ENCODE measurements at places on chromosomes 5 and 9. TPM values are rescaled to one million over a fixed set of nuclear protein-coding genes. Genes with fewer than 3 reads are reported as not detected.

DNA sequence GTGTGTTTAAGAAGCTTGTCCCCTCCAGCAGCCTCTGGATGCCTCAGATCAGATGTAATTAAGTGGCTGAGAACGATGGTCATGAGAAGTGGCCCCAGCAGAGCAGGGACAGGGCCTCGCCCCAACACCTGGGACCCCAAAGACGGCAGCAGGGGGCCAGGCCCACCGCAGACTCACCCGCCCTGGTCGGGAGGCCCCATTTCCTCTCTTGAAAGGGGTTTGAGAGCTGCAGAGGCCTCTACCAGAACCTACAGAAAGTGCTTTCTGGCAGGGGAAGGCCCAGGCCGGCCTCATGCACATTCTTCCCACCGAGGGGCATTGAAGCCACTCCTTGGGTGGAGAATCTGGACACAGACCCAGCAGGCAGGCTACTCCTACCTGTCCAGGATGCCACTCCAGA, 85.2 kb upstream of the FCN2 start:
- no peak for DNase-seq

DNA sequence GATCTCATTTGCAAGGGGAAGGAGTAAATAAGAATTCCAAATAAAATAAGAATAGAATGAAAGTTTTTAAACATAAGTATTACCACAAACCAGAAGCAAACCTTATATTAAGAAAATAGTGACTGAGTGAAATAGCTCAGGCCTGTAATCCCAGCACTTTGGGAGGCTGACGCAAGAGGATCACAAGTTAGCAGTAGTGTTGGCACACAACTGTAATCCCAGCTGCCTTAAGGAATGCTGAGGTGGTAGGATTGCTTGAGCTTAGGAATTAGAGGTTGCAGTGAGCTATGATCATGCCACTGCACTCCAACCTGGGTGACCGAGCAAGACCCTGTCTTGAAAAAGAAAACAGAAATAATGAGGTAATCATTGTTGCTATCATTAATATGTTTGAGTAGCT, 47.0 kb downstream of the APC start:
- DNase-seq = no peak

- no peak for DNase-seq
These were observed 112.5 kb downstream of the TENT4A start for GRCh38 chr5:6825678-6826244.

GRCh38 chr5:126369083-126369482, 54.1 kb upstream of the GRAMD2B start:
- no peak for DNase-seq

DNA sequence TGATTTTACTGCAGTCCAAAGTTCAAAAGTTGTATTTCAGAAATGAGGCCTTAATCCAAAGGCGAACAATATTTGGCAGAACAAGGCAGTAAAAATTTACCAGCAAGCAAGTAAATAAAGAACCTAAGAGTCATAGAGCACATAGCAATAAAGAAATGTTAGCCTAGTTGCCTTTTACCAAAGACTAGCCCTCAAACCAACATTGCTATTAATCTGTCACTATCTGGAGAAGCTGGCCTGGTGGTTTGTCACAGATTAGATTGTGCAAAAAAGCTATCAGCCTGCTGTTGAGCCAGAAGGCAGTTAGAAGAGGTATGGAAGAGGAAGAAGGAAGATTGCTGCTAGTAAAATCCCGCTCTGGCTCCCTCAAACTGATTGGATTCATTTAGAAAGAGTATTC, 304.7 kb upstream of the KLF4 start:
- no peak for DNase-seq

DNA sequence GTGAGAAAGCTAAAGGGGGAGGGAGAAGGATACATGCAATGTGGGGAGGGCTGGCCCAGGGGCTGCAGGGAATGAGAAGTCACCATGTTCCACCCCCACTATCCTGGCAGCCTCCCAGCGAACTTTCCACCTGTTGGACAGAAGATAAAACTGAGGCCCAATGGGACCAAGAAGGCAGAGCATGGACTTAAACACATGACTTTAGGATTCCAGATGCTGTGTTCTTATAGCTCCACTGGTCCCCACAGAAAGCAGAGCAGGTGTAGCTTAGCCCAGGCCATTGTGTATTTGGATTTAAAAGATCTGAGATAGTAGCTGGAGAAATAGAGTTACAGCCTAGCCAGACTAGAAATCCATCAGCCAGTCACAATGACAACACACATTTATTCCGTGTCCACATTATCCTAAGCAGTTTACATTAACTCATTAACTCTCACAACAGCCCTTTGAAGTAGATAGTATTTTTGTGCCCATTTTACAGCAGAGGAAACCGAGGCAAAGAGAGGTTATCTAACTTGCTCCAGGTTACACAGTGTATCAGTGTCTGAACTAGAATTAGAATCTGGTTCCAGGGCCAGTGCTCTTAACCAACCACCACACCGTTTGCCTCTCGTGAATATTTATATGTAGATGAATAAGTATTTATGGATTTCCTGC, 121.0 kb downstream of the RGS3 start:
- no peak for DNase-seq

- DNase-seq = no peak
These were observed 316.5 kb downstream of the ICE1 start for GRCh38 chr5:5738797-5739489.

GRCh38 chr5:144485540-144485939, 314.9 kb downstream of the KCTD16 start:
- DNase-seq = no peak

- DNase-seq = no peak
These were observed 37.9 kb downstream of the MED27 start for GRCh38 chr9:132041798-132042197.

DNA sequence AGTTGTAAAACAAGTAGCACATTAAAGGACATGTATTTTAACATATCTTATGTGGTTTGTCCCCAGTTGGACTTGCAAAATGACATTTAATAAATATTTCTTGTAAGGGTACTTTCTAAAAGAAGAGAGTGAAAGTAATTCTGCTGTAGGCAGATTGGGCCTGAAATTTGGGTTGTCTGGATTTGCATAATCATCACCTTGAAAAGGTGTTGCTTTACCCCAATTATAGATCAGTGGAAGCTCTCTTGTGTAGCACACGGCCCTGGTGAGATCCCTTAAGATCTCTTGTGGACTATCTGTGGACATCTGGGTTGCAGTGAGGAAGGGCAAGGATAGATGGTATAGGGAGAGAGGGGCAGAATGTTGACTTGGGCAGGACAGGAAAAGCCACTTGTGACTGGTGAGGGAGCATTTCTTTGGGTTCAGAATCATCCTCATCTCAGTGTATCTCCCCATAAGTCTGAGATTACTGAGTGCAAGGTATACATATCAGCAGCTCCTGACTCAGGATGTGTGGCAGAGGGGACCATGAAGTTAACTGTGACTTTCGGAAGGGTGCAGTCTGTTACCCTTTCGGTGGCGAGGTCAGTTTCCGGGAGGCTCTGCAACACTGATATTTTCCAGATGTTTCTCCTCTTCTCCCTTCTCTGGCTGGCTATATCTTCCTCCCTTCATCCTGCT, 2.0 kb upstream of the TNFAIP8 start:
- DNase-seq = no peak

DNA sequence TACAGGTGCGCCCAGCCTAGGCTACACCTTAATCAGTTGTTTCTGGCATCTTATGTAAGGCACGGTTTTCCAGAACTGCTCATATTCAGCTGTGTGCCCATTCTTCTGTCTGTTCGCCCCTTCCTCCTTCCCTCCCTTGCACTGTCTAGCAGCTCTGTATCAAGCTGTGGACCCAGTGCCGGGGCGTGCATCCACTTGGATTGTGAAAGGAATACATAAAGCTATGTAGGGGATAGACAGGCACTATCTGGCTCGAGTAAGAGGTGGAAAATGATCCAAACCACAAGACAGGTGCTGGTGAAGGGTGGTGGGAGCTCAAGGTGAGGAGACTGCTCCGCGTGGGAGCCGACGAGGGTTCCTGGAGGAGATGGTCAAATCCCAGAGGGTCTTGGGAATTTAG, 2.0 kb downstream of the GLIPR2 start:
- no peak for DNase-seq

- DNase-seq = no peak
These were observed 25.2 kb downstream of the SKP2 start for GRCh38 chr5:36177154-36177553.

GRCh38 chr9:93320591-93321219, 130.8 kb upstream of the FAM120A start:
- no peak for DNase-seq

- no peak for DNase-seq
These were observed 83.5 kb downstream of the PTCH1 start for GRCh38 chr9:95433096-95433819.

GRCh38 chr9:72022841-72023240, 37.6 kb downstream of the C9orf57 start:
- no peak for DNase-seq

- peak; percentile 36 for DNase-seq
These were observed 15.7 kb upstream of the AQP7 start for GRCh38 chr9:33418090-33418489.

DNA sequence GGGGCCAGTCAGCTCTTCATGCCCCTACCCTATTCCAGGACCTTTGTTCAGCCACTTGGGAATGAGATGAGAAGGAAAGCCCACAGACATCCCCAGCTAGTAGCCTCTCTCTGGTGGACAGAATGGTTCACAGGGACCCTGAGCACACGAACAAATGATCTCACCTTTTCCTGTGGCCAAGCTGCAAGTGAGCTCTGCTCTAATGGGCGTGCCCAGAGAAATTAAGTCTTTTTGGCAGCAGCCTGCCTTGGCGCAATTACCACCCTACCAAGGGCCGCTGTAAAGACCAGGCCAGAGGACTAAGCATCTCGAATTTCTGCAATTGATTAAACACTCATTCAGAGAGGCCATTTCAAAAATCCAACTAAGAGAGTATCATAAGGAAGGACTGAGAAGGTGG, 56.0 kb downstream of the WHRN start:
- no peak for DNase-seq

DNA sequence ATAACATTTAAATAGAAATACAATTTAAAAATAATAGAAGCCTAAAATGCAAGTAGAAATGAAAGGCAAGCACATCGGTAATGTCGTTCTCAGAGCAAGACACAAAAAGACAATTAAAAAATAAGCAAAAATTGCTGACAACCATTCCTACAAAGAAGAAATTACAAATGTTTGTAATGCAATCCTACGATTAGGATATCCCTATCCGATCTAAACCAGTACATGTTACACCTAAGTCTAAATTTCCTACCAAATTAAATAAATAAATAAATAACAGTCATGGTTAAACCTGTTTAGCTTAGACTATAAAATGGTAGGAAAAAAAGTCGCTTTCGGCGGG, 90.0 kb downstream of the ANXA2R start:
- DNase-seq = no peak

GRCh38 chr5:32458880-32459495, 14.4 kb upstream of the ZFR start:
- DNase-seq = no peak

GRCh38 chr9:14827805-14828204, 82.4 kb downstream of the FREM1 start:
- no peak for DNase-seq

DNA sequence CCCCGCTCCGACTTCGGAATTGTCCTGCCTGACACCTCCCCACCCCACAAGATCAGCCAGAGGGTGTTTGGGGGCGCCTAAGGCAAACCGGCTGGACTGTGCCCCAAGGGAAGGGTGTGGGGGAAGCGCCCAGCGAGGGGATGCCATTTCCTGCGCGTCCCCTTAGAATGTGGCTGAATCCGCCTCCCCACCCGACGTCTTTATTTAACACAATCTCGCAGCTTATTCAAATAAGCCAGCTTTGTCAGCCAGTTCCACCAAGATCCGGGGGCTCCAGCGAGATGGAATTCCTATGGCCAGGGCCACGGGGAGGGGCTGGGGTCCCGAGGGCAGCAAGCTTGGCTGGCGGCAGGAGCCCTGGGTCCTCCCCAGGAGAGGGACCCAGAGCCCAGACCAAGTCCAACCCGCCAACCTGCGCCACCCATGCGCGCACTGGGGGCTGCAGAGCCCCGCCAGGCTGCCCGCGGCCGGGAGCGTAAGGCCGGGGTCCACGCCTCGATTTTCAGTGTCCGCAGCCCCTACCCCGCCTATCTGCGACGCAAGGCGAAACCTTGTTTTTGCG, 7.4 kb downstream of the IRX4 start:
- no peak for DNase-seq

DNA sequence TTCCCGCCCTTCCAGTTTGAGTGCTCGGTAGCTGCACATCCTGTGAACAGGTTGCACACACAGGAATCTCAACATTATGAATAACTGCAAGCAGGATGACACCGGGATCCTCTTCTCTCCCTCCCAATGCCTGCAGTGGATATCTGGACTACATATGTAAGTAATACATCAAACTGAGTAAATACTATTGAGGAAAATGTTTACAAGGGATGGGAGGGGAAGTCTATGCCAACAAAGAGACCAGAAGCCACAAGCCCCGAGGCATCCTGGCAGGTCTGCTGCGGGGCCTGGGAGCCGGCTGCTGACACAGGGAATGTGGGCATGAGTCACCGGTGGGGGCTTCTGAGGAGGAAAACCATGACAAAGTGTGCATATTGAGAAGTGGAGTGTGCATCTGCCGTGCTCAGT, 8.6 kb upstream of the ANKRD33B start:
- DNase-seq = no peak

DNA sequence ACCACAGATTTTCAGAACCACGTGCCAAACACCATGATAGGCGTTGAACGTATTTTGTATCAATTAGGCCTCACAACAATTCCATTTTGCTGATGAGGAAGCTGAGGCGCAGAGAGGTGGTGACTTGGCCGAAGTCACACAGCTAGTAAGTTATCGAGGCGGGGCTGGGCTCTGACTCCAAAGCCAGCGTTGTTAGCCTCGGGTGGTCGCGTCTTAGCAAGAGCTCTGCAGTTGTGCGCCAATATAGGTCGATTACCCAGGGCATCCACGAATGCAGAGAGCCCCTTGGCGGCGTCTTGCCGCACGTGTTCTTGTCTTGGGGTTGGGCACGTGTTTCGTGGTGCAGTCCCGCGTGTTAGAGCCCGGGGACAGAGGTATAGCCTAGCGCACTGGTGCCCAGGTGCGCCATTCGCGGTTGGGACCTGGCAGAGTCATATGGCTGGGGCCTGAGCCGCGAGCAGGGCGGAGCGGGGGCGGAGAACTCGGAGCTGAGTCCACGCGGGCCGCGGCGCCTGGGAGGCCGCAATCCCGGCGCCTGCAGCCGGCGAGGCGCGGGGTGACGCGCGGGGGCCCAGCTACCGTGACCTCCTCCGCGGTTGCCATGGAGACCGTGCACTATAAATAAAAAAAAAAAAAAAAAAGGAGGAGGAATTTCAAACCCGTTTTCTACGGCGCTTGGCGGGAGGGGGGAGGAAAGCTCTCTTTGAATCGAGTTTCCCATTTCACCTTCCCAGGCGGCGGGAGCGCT, 62.3 kb downstream of the CXXC5 start:
- DNase-seq = no peak

DNA sequence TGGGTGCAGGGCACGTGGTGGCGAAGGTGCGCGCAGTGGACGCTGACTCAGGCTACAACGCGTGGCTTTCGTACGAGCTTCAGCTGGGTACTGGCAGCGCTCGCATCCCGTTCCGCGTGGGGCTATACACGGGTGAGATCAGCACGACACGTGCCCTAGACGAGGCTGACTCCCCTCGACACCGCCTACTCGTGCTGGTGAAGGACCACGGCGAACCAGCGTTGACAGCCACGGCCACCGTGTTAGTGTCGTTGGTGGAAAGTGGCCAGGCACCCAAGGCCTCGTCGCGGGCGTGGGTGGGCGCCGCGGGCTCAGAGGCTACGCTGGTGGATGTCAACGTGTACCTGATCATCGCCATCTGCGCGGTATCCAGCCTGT, 2.1 kb downstream of the PCDHA2 start:
- DNase-seq = no peak

PCDHGB1 gene
- 5.7 TPM for total RNA-seq

GNA14 gene
- total RNA-seq = 17.6 TPM

WWC1 gene
- 7.1 TPM for total RNA-seq

GAPVD1 gene
- total RNA-seq = 77.6 TPM

LHX3 gene
- total RNA-seq = not detected

GPX3 gene
- 8.6 TPM for total RNA-seq
